ENCODE measurements at places on chromosomes 6 and 20. TPM values are rescaled to one million over a fixed set of nuclear protein-coding genes. Genes with fewer than 3 reads are reported as not detected.

The ID4 gene
- total RNA-seq = 114 TPM

- no peak for DNase-seq
Measured at GRCh38 chr20:16505894-16506293, 67.4 kb downstream of the KIF16B start.

DNA sequence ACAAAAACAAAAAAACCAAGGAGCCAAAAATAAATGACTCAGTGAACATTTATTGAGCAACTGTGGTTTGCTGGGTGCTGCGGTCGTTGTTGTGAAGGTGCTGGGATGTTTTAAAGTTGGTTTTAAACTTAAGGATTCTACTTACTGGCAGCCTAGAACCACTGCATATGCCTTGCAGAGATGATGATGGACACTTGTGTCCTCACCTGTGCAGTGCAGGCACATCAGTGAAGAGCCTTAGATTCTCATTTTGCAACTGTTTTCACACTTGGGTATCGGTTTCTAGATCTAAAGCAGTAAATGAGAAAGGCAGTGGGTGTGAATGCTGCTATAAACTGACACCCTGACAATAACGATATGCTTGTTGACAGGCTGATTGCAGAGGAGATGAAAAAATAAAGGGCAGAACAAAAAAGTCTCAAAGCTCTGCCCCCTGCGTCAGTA is 68.8 kb downstream of the UTRN start:
- no peak for DNase-seq

DNA sequence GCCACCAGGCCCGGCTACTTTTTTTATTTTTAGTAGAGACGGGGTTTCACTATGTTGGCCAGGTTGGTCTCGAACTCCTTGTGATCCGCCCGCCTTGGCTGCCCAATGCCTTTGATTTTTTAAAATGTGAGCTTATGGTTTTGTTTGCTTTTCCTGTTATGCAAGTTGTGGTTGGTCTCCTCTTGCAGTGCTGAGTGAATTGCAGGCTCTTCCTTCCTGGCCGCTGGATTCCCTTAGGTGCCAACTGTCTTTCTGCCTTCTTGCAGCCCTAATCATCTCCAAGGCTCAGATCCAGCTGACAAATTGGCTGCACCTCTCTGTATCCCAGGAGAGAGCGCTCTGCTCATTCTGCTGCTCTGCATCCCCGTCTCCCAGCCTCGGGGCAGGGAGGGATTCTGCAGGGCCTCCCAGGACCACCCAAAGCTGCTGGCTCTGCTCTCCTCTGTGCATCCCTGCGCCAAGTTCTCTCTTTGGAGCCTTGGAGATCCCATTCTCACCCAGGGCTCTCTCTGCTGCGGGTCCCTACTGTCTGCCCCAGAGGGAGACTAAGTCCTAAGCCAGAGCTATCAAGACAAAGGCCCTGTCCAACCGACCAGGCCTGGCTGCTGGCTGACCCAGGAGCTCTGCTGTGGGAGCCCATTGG is 14.1 kb upstream of the EMILIN3 start:
- no peak for DNase-seq

- DNase-seq = no peak
Measured at GRCh38 chr20:23255106-23255505, 95.5 kb upstream of the NXT1 start.

DNA sequence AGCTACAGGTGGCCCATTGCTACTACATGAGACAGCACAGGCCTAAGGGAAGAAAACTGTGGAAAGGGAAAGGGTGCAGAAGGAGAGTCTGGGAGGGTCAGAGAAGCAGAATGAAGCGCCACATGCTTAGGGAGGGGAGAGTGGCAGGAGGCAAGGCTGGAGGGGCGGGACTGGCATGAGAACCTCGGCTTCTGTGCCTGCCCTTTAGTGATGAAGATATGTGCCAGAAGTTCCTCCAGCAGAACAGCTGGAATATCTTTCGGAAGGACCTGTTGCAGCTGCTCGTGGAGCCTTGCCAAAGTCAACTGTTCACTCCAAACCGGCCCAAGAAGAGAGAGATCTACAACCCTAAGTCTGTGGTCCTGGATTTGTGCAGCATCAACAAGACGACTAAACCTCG is 61.8 kb downstream of the CNBD2 start:
- DNase-seq = no peak

- DNase-seq = peak; percentile 42
Measured at GRCh38 chr20:35663516-35664465, 909 bp downstream of the CPNE1 start.

DNA sequence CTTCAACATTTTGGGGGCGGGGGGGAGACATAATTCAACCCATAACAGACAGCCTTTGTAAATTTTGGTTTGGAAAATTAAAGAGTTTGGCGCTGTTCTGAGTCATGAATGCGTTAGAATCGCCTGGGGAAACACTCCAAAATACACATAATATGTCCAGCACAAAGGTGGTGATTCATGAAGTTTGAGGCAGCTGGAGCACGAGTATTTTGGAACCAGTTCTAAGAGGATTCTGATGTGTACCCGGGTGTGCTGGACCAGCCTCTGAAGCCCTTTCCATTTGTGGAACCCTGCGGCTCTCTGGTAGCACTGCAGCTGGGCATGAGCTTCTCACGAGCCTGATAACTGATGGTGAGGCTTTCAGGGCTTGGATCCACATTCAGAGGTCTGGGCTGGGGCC is 4.7 kb downstream of the GMPR start:
- DNase-seq = no peak
